GM04503 (cell line): ENCODE measurements at places on chromosomes 1 and 21.
A peak's percentile ranks its signal among the peaks of the same experiment; 100 is the strongest.

- no peak for DNase-seq
These were observed 29.3 kb downstream of the SLC9C2 start for GRCh38 chr1:173573596-173573995.

GRCh38 chr1:100989306-100990077, 36.1 kb downstream of the DPH5 start:
- DNase-seq = peak; percentile 49

GRCh38 chr1:177629526-177629925, 340.3 kb downstream of the SEC16B start:
- no peak for DNase-seq

DNA sequence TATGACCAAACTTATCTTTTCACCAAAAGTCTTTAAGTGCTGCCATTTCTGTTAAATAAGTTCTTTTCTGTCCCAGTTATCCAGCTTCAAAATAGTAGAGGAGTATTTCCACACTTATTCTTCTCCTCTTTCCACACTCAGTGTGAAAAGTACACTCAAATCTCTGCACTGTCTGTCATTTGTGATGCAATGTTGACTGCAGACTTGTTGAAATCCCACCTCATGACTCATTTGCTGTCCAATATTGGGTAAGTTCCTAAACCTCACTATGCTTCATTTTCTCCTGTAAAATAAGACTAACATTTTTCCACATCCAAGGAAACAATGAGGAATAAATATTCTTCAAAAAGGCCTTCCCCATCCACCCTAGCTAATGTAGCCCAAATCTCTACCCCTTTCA, 17.5 kb downstream of the LRRIQ3 start:
- DNase-seq = no peak

DNA sequence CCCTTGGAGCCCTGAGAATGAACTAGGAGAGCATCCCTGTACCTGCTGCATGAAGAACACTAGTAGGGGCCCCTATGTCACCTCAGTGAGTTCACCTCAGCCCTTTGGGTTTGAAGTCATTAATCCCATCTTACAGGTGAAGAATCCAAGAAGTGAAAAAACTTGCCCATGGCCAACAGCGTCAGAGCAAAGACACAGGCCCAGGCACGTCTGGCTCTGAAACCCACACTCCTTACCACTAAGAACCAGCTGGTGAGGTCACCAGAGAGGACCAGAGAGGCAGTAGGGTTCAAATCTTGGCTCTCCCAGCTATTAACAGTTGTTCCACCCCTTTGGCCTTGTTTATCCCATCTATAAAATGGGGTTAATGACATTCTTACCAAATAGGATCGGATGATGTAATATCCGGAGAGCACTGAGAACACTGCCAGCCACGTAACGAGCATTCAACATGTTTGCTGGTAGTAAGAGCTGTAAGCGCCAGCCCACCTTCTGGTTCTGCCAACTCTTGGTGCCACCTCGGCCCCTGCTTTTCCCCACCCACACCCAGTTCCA, 8.8 kb downstream of the MATN1 start:
- no peak for DNase-seq

- DNase-seq = no peak
These were observed 1632.3 kb downstream of the KCNT2 start for GRCh38 chr1:194975913-194976312.

DNA sequence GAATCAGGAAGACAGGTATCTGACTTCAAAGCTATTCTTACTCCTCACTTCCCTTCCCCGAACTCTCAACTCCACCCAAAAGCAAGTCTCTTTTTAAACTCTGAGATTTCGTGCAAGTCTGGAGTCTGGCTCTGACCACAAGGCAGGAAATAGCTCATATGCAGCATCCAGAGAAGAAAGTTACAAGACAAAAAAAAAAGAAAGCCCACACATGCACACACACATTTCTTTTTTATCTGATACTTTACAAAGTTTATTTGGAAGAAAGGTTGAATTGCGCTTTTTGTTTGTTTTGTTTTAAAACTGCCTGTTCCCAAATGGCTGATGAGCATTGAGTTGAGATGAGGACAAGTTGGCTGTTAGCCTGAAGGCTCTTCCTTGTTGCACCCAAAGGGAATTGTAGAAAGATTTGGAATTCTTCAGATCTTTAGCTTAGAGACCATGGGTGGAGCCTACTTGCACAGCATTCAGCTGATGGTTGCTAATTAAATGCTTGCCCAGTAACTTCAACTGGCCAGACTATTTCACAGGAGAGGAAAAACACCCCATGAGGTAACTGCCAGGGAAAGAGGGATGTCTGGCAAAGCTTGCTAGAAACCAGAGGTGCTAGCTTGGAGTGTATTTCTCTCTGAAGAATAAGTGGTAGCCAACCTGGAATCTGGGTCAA, 490.3 kb downstream of the TTLL7 start:
- DNase-seq = peak; percentile 69
